ENCODE measurements at places on chromosomes 3 and 15. TPM values are rescaled to one million over a fixed set of nuclear protein-coding genes. Genes with fewer than 3 reads are reported as not detected.

CDHR4 gene
- total RNA-seq = not detected

GRCh38 chr3:56630966-56631365, 52.1 kb downstream of the TASOR start:
- no peak overlapping the region for H3K4me3 ChIP-seq
- DNase-seq = no peak
- no peak overlapping the region for H3K27ac ChIP-seq
- H3K4me1 ChIP-seq = no peaks in the 10 kb centered on the region
- peaks cover 8% of the 10 kb centered on the region for H3K36me3 ChIP-seq

DNA sequence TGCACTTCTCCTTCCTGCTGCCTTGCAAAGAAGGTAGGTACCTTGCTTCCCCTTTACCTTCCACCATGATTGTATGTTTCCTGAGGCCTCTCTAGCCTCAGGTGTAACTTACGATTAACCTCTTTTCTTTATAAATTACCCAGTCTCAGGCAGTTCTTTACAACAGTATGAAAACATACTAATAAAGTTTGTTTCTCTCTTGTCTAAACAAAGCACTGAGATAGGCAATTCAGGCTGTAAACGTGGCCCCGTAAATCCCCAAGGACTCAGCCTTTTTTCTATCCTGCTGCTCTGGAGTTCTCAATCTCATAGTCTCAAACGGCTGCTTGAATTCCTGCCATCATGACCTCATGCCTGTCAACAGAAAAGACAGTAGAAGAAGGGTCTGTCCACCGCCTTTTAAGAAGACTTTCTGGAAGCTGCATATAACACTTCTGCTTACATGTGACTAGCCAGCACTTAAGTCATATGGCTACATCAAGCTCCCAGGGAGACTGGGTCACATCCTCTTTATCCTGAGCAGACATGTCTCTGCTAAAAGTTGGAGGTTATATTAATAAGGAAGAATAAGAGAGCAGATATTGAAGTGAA, 257.8 kb downstream of the EBLN2 start:
- no peak overlapping the region for H3K4me3 ChIP-seq
- no peak overlapping the region for H3K27ac ChIP-seq
- no peak for DNase-seq
- H3K4me1 ChIP-seq = no peaks in the 10 kb centered on the region
- H3K27me3 ChIP-seq = no peaks in the 10 kb centered on the region

GRCh38 chr3:45644063-45644790, 45.0 kb upstream of the SACM1L start:
- H3K4me1 ChIP-seq = peaks cover 13% of the 10 kb centered on the region
- H3K4me3 ChIP-seq = no peak overlapping the region
- H3K27me3 ChIP-seq = no peaks in the 10 kb centered on the region
